ENCODE measurements at places on chromosomes 4 and X.

GRCh38 chr4:2619459-2619858 lies 83.0 kb downstream of the FAM193A start:
- DNase-seq = no peak

DNA sequence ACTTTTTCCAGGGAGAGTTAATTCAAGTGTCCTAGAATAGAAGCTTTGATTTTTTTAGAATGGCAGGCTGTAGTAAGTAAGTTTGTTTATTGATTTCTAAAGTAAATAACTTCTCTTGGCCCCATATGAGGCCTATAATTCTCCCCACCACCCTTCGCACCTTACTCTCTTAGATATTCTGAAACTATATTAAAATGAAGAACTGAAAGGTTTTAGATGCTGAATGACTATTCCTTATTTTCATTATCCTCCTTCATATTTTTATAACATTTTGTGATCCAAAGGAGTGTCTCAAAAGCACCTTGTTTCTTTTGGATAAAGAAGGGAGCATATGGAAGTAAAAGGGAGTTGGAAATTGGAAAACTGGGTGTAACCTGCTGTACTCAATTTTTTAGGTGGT lies 70.3 kb downstream of the IRS4 start:
- no peak for DNase-seq

DNA sequence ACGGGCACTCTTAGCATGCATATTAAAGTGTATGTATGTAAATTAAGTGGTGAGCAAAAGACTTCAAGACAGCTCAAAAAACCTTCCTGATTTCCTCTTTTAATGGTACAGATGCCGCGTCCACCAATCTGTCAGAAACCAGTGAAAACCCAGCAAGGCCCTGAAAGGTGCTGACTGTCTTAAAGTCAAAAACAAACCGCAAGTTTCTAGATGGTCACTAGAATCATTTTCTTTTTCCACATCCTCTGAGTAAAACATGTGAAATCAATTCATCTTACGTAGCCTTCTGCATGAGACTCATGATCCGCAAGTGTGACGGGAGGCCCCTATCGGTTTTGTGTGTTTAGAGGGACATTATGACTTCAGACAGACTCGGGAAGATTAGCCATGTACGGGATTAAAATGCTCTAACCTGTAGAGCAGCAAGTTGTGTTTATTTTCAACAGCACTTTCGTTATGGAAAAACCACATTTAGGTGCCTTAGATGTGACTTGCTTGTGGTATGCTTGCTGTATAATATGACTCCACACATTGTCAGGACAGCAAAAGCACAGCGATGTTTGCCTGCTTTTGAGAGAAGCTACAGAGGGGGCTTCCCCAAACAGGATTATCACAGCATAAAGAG lies 88.2 kb upstream of the STS start:
- DNase-seq = no peak

DNA sequence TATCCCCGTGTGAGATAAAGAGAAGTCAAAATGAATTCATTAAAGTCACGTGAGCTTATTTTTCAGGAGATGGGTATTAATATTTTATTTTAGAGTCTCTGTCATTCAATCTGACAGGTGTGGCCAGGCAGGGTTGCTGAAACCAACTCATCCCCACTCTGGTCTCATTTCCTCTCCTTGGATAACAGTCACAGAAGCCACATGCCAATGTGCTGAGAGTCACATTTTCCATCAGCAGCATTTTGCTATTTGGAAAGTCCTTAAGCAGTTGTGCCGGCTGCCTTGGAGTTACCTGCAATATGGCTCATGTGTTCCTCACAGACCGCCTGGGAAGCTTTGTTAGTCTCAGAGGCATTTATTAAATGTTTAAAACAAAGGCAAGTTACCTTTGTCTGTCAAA lies 302.3 kb downstream of the DCHS2 start:
- no peak for DNase-seq

DNA sequence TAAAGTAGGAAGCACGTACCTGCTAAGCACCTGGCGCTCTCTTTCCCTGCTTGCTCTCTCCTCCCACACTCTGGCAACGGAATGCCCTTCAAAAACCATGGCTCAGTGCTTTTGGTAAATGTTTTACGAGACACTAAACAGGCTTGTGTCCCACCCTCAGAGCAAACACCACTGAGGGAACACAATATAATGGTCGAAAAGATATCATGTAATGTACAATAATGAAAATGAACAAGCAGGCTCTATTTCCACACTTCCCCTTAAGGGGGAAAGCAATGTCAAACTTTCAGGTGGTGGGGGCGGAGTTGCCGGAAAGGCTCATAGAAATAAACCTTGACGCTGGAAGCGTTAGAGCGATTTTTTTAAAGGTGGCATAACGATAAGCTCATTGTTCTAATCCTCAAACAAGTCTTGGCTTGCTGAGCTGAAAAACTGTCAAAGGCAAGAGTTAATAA lies 115.1 kb downstream of the RBM47 start:
- DNase-seq = no peak

DNA sequence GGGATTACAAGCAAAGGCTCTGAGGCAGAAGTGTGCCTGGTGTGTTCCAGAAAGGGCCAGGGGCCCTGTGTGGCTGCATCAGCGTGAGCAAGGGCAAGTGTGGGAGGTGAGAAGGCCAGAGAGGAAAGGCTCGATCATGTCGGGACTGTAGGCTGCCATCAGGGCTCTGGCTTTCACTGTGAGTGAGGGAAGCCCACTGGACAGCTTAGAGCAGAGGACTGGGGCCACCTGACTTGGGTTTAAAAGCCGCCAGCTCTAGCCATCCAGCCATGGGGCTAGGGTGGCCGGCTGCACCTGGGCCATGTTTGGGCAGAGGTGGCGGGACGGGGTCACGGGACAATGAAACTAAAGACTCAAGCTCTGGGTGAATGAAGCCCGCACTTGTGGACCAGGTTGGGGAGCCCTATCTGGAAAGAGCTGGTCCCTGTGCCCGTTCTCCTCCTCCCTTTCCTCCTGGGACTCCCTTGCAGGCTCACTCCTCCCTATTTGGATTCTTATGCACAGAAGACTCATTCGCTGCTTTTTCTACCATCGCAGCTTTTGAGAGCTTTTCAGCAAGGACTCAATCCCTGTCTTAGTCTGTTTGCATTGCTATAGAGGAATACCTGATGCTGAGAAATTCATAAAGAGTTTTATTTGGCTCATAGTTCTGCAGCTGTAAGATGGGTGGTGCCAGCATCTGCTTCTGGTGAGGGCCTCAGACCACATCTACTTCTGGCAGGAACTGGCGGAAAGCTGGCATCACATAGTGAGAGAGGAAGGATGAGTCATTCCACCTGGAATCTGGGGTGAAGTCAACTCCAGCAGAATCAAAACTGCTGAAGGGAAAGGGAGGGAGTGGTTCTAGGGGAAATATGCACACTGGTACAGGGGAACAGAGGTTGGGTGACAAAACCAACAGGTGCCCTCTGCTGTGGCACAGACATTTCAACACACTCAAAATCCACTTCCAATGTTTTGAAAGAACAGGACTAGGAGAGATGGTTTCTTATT lies 15.3 kb downstream of the CTAG1B start:
- DNase-seq = peak; percentile 51

DNA sequence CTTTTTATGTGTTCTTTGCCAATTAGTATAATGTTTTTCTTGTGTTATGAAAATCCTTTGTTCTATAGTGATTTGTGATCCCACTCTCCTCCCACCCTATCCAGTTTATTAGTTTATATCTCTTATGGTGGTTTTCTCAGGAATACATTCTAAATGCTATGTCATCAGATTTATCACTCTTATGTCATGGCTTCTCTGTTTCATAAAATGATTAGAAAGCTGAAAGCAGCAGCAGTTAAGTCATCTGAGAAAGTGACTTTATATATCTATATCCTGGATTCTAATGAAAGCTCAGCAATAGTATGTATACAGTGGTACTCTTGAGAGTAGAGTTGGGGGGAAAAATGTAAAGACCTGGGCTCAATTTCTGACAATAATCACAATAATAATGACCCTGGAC lies 41.2 kb downstream of the NCAPG start:
- DNase-seq = no peak

DNA sequence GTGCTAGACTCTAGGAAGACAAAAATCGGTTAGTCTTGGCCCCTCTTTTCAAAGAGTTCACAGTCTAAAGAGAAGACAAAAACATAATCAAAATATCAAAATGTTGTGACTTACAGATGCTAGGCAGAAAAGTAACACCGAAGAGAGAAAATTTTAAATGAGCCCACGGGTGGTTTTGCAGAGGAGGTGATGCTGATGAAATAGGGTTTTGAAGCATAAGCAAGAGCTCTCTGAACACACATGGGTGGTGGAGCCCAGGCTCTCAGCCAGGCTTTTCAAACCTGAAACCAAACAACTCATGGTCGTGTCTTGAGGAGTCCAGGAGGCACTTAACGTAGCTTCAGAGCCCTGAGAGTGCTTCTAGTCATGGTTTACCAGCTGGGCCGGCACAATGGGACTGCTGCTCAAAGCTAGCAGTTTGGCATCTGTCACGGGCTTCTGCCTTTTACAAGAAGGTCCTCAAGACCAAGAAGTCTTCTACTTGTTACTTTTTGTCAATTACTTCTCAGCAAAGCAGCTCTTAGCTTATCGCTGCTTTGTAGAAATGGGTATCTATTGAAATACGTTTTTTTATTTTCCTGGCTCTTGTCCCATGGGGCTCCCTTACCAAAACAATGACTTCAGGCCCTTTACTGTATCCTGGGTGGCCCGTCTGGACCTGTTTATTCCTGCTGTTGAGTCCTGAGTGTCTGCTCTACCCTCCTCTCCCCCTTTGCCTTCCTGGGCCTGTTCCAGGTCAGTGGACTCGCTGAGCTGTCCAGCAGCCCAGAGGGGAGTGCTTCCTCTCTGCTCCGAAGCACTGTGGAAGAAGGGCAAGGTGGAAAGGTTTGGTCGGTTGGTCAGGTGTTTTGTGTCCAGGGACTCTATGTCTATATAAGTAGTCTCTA lies 69.5 kb downstream of the TNIP2 start:
- DNase-seq = no peak

DNA sequence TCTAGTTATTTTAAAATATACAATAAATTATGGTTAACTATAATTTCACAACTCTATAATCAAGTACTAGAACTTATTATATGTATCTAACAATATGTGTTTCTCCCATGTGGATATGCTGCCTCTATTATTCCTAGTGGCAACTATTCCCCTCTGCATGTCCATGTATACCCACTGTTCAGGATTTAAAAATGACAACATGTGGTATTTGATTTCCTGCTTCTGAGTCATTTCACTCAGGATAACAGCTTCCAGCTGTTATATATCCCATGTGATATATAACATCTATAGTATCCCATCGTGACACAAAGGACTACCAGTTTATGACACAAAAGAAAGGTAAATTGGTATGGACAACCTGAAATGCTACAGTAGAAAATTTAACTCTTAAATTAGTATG lies 167.4 kb upstream of the TACR3 start:
- no peak for DNase-seq

- no peak for DNase-seq
These were observed 32.9 kb downstream of the CCKAR start for GRCh38 chr4:26457412-26457811.

DNA sequence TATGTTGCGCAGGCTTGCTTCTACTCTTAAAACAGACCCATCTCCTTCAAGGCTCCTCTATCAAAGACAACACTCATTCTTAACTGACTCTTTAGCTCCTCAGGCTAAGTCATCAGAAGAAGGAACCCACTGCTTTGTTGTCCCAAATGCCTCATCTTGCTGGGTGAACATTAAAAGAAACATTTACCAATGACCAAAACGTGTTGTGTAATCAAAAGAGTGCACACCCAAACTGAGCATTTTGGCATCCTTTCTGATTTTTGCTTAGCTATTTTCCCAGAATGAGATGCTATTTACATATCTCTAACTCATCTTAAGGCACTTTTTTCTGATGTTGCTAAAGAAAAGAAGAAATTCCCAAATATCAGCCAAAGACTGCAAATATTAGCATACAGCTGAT lies 131.7 kb upstream of the VCX3A start:
- no peak for DNase-seq

GRCh38 chr4:151462554-151462953 lies 53.6 kb downstream of the FHIP1A start:
- no peak for DNase-seq

GRCh38 chrX:55056820-55057674 lies 17.8 kb upstream of the PAGE2B start:
- DNase-seq = no peak

GRCh38 chr4:39730072-39730471 lies 32.1 kb downstream of the UBE2K start:
- no peak for DNase-seq

DNA sequence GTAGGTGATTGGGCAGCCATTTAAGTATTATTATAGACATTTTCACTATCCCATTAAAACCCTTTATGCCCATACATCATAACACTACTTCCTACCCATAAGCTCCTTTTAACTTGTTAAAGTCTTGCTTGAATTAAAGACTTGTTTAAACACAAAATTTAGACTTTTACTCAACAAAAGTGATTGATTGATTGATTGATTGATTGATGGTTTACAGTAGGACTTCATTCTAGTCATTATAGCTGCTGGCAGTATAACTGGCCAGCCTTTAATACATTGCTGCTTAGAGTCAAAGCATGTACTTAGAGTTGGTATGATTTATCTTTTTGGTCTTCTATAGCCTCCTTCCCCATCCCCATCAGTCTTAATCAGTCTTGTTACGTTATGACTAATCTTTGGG lies 16.3 kb downstream of the HPRT1 start:
- no peak for DNase-seq

- no peak for DNase-seq
These were observed 26.7 kb downstream of the CT45A3 start for GRCh38 chrX:135741192-135741715.

DNA sequence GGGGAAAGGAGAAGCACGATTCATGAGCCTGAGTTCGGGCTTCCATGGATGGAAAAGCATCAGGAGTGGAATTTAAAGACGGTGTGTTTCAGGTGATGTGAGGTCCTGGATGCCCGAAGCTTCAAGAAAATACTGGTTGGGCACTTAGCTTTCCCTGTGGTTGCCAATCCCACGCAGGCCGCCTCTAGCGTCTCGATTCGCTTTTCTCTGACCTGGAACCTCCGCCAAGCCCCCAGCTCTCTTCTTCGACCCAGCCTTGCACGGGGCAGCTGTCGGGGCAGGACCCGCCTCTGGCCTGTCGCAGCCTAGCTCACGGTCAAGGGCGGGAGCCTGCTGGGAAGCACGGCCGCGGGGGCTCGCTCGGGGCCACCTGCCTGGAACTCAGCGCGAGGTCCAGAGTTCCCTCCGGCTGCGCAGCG lies 308 bp upstream of the TLR2 start:
- DNase-seq = no peak

DNA sequence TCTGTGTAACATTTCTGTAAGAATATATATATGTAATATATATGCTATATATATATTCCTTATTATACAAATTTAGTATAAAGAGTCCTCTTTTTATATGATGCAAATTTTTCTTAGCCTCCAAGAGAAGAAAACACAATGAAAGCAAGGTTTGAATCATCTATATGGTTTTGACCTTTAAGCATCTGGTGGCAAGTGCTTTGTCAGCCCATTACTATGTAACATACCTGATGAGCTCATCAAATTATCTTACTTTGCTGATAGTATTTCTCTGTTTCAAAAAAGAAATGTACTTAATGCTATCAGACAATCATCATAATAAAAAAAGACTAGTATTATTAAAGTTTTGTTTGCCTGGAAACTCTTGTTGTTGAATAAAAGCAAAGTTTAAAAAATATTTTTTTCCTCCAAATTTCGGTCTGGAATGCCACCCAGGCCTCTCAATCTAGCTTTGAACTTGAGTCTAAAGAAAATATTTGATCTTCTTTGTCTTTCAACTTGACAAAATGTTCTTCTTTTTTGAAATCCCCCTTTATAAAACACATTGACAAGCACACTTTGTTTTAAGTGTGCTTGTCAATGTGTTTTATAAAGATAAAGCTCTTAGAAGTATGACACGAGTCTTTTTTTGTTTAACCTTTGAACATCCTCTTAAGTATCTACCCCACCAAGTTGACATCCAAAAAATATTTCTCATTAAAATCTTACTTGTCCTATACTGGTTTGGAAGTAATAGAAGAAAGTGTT lies 26.2 kb downstream of the ZNF330 start:
- DNase-seq = no peak

Measured in amniotic stem cell (primary cell).